ENCODE measurements at places on chromosomes 6 and 20.

DNA sequence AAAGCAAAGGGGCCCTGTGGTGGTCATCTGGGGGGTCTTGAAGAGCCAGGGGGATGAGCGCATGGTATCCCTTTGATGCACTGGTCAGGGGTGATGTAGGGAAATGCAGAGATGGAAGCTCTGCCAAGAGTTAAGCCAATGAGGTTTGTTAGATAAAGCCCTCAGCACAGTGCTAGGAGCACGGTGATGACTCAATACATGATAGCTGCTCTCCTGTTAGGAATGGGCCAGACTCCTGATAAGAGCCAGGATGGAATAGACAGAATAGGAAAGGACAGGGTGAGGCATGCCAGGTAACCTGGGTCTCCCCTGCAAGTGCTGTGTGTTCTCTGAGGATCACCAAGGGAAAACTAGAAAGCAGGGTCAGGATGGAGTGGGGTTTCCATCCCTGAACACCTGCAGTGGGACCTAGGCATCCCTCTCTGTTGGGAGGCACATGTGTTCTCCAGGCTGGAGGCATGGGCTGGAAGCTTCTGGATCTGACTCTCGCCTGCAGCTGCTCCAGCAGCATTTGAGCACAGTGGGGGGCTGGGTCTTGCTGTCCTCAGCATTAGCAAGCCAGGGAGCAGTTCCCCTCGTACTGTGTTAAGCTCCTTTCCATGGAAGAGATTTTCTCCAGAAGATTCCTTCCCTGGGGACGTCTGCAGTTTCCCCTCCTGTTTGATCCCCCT, 71.8 kb upstream of the TIAM2 start:
- no peak for DNase-seq

- no peak for DNase-seq
Observed at GRCh38 chr6:71879016-71879415, 7.3 kb upstream of the RIMS1 start.

- no peak for DNase-seq
Observed at GRCh38 chr20:19850198-19850533, 92.1 kb downstream of the RIN2 start.

DNA sequence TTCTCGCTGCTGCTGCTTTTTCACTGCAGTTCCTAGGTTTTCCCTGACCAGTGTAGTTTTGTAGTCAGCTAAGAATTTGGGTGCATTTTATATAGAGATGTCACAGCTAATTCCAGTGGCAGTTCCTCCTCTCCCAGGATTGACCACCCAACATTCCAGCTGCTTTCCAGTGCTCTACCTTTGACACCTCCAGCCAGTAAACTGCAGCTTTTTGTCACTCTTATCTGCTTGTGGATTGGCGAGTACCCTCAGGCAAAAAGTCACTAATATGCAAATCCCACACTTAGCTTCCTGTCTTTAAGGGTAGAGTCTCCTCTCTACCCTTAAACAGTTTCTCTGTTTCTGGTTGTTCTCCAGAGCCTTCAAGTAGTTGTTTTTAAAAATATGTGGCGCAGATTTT, 146.9 kb upstream of the KCNG1 start:
- DNase-seq, result no peak

GRCh38 chr6:33172688-33173534, 19.4 kb downstream of the COL11A2 start:
- DNase-seq, result no peak

GRCh38 chr6:41239467-41240159, 11.5 kb downstream of the TREML4 start:
- no peak for DNase-seq

DNA sequence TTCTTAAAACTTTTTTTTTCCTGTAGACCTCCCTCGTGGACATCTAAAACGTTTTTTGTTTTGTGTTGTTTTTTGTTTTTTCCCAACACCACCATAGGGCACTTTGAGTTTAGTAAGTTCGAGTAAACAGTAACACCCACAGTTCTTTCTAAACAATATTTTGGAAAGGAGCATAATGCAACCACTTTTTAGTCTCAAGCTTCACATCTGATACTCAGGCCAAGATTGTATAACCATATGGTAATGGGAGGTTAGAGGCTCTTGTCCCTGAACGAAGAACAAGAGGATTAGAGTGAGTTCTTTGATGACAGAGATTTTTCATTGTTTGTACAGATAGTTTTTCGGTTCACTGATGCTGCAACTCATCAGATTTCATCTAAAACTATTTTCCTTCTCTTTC, 144.6 kb downstream of the MTHFD1L start:
- no peak for DNase-seq

GRCh38 chr6:25943887-25944286, 13.4 kb upstream of the SLC17A2 start:
- DNase-seq, result no peak
